ENCODE measurements at places on chromosomes 3 and 15. TPM values are rescaled to one million over a fixed set of nuclear protein-coding genes. Genes with fewer than 3 reads are reported as not detected.
A peak's percentile ranks its signal among the peaks of the same experiment; 100 is the strongest.

DNA sequence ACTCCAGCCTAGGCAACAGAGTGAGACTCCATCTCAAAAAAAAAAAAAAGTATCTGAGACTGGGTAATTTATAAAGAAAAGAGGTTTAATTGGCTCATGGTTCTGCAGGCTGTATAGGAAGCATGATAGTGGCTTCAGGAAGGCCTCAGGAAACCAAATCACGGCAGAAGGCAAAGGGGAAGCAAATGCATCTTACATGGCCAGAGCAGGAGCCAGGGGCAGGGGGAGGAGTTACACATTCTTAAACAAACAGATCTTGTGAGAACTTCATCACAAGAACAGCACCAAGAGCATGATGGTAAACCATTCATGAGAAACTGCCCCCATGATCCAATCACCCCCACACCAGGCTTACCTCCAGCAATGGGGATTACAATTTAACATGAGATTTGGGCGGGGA lies 37.2 kb downstream of the ACAP2 start:
- H3K36me3 ChIP-seq, result no peaks in the 10 kb centered on the region
- H3K4me3 ChIP-seq, result no peak overlapping the region
- no peak for DNase-seq
- H3K27ac ChIP-seq, result no peak overlapping the region
- H3K4me1 ChIP-seq, result peaks cover 5% of the 10 kb centered on the region

DNA sequence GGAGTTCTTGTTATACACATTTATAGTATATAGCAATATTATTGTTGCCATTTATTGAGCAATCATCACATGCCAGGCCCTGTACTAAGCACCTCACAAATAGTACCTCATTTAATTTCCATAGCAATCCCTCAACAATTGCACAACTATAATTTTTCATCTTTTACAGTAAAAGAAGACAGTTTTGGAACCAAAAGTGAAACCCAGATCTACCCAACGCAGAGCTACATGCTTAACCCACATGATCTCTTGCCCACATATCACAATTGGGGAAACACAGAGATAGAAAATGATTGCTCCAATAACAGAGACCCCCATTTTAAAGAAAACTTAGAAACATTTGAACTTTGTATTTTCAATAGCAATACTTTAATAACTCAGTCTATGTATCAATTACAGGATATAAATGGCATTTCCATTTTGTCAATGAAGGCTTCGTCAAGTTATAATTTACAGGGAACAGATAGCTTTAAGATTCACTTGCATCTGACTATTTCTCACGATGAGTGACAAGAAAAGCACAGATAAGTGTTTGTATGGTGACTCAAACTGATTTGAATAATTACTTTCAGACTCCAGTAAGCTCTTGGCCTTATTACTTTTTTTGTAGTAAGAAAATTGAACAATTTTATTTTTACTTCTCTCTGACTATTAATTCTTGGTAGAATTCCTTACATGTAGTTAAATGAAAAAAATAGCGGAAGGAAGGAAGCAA lies 38.7 kb upstream of the CCDC50 start:
- peak overlapping the region; percentile 7 for H3K4me3 ChIP-seq
- peak overlapping the region; percentile 31 for H3K27ac ChIP-seq
- H3K4me1 ChIP-seq, result no peaks in the 10 kb centered on the region
- DNase-seq, result no peak

DNA sequence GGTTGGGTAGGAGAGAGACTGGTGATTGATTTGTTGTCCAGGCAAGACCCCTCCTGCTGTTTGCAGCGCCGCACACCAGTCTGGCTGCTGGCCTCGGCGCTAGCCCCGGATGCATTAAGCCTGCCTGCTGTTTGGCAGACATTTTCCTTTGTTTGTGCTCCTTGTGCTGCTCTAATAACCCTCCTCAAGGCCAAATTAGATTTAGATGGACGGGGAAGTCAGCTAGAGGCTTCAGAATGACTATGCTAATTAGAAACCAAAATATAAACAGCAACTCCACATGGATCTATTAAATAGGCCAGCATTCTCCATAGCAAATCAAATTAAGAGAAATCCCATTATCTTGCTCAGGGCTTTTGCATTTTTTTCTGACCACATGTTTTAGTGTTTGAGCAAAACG lies 445.2 kb downstream of the SQOR start:
- H3K4me3 ChIP-seq, result no peak overlapping the region
- no peaks in the 10 kb centered on the region for H3K4me1 ChIP-seq
- no peaks in the 10 kb centered on the region for H3K36me3 ChIP-seq
- no peaks in the 10 kb centered on the region for H3K27me3 ChIP-seq

GRCh38 chr3:121595765-121596406 lies 2.7 kb downstream of the FBXO40 start:
- H3K36me3 ChIP-seq, result no peaks in the 10 kb centered on the region
- no peak overlapping the region for H3K4me3 ChIP-seq
- no peak for DNase-seq
- peaks cover 58% of the 10 kb centered on the region for H3K4me1 ChIP-seq
- H3K27ac ChIP-seq, result peak overlapping the region; percentile 87

DNA sequence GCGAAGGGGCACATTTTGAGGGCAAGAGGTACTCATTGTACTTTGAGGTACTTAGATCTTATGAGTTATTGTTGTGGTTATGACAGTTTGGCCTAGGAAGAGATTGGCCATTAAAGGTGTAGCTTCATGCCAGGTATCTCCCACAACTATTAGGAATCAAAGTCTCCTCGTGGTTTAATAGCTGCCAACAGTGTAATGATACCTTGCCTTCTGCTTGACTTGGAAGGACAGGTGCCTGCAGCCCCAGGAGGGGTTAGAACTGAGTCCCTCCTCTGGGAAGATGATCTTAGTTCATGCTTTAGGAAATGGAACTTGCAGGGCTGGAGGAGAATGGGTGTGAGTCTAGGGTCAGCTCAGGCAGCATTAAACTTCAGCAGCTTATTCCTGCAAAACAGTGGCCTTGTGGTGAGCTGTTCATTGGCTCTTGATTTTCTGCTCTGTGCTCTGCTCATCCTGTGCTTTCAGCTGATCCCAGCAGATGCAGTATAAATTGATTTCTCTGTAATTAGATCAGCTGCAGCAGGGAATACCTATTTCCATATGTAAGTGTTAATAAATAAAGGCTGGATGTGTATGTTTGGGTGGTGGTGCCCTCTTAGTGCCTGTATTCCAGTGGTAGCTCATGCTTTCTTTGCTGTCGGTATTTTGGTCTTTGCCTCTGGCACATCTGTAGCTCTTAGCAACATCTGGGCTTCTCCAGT lies 40.5 kb downstream of the ZNF609 start:
- H3K36me3 ChIP-seq, result peaks cover 9% of the 10 kb centered on the region
- H3K27me3 ChIP-seq, result no peaks in the 10 kb centered on the region
- H3K4me3 ChIP-seq, result no peak overlapping the region
- no peak overlapping the region for H3K27ac ChIP-seq
- no peak for DNase-seq

The CRYGS gene
- not detected for total RNA-seq

The DUOXA2 gene
- total RNA-seq, result not detected
